ENCODE measurements at places on chromosomes 7 and 10. TPM values are rescaled to one million over a fixed set of nuclear protein-coding genes. Genes with fewer than 3 reads are reported as not detected.
A peak's percentile ranks its signal among the peaks of the same experiment; 100 is the strongest.

The ECHDC3 gene
- 2.8 TPM for total RNA-seq

GRCh38 chr10:131111007-131111406, 200.5 kb downstream of the TCERG1L start:
- no peak for DNase-seq

DNA sequence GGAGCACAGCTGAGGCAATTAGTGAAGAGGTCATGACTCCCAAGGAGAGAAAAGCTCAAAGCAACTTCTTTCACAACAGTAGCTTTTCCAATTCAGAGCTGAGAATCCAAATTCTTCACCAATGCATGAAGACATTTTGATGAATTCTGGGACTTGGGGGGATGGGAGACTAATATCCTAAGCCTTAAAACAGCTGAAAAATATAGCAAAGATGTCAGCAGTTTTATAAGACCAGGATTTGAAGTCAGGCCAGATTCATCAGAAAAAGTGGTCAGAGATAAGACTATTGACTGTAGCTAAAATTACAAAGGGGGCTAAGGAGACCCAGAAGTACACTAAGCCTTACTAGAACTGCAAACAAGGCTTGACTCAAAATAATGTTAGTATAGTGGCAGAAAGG, 51.6 kb downstream of the GPR141 start:
- DNase-seq = no peak

The TPK1 gene
- 1.1 TPM for total RNA-seq

GRCh38 chr7:29248713-29249382, 54.3 kb downstream of the CHN2 start:
- no peak for DNase-seq

GRCh38 chr7:620056-620455, 100.4 kb upstream of the PDGFA start:
- peak; percentile 88 for DNase-seq

DNA sequence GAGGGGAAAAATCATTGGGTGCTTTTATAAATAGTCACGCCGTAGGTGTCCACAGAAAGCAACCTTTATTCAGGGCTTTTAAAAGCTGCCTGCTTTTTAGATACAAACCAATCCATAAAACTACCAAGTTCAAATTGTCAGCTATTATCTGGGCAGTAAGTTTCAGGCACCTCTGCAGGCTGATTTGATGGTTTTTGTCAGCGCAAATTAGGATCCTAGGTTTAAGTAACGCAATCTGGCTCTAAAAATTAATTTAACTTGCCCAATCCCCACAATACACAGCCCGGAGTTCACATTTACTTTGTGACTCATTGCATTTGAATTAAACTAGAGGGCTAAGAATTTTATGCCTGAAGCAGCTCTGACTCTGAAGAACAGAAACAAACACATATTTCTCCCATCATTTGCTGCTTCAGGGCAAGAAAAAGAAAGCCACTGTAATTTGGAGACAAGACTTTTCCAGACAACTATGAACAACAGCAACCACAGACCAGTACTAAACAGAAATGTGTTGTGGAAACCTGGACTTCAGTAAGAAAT, 43.3 kb downstream of the NRP1 start:
- DNase-seq = peak; percentile 87

GRCh38 chr7:86908948-86909347, 150.5 kb downstream of the ELAPOR2 start:
- DNase-seq = no peak

- DNase-seq = peak; percentile 92
Observed at GRCh38 chr10:28087661-28088351, 88.9 kb upstream of the ODAD2 start.

- no peak for DNase-seq
Observed at GRCh38 chr10:76711222-76711997, 926.2 kb downstream of the KCNMA1 start.

DNA sequence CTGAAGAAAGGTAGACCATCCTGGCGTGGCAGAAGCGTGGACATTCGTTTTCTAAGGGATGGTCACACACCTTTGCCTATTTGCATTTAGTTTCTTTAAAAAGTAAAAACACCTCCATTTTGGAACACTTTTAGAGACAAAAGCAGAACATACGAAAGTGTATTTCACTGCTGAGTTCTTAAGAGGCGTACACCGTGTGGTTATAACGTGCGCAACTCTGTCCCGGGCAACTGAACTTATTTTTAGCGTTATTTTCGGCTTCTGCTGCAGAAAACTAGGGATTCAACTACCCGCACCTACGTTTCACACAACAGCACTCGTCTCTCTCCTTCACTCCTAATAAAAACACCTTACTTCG, 557 bp upstream of the LSM8 start:
- no peak for DNase-seq

DNA sequence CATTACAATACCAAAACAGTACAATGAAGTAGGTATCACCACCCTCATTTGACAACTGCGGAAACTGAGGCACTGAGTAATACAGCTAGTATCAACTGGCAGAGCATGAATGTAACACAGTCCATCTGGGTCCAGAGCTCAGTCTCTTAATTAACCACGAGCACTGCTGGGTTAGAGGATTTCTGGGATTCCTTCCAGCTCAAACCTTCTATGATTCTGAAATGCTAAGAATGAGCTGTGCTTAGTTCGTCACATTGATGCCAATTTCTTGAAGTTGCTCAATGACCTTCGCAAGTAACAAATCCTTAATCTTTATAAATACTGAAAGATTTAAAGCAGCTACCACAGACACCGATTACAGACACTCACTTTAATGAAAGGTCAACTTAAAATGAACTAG, 62.5 kb downstream of the SGMS1 start:
- peak; percentile 97 for DNase-seq

- DNase-seq = no peak
Observed at GRCh38 chr10:1706711-1707110, 30.6 kb downstream of the ADARB2 start.

The MYH16 gene
- total RNA-seq = 0.18 TPM

DNA sequence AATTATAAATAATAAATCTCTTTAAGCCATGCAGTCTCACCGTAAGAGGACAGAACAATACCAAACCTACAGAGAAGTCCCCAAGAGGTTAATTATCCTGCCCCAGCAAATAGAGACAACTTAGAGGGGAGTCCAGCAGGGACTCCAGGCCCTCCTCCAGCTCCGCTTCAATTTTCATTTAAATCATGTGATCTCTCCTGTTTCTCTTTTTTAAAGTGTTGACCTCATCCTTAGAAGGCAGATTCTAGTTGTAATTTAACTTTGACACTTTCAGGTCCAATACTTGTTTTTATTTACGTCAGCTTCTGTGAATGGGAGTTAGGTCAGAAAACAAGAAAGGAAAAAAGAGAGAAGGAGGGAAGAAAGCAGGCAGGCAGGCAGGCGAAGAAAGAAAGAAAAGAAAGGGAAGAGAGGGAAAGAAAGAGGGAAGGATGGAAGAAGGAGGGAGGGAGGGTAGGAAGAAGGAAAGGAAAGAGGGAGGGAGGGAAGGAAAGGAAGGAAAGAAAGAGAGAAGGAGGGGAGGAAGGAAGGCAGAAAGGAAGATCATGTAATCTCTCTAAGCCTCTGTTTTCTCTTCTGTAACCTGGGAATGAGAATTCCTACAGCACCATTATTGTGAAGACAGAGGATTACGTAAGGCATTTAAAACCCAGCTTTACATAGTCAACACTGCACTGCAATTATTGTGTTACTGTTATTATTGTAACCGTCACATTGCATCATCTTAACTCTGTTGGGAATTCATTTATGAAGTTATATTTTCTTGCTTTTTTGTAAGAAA, 227.7 kb downstream of the SKIDA1 start:
- DNase-seq = no peak

DNA sequence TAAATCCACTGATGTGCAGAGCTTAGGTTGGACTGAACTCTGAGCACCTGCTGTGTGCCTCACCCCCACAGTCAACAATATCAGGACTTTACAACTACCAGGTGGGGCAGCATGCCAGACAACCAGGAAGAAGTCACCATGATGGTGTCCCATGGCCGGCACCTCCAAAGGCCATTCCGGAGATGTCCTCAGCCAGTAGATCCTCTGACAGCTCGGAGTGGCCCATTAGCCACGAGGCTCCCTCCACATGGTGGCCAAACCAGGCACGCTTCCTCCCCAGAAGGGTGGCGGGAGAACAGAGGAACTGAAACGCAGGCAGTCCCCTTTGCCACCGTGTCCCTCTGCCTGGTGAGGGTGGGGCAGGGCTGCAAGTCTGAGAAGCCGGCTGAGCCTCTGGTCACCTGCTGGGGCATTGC, 390.0 kb downstream of the TNS3 start:
- DNase-seq = no peak

DNA sequence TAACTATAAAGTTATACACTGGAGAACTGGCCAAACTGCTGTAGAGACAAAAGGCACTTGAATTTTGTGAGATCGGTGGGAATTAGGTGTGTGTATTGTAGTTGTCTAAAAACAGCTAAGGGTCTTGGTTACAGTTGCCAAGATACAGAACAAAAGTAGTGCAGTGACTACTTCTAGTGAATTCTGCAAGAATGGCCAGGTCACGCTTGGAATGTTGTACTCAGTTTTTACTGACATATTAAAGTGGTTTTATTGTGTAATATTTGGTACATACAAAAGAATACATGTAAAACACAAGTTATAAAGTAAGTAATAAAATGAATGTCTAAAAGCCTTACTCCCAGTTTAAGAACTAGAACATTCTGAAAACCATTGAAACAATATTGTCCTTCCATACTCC, 42.4 kb downstream of the PRPF18 start:
- no peak for DNase-seq

The DKK1 gene
- 74.7 TPM for total RNA-seq

GRCh38 chr7:20348125-20348807, 17.6 kb downstream of the ITGB8 start:
- DNase-seq = no peak

GRCh38 chr7:108308276-108308675, 148.0 kb downstream of the NRCAM start:
- DNase-seq = no peak

DNA sequence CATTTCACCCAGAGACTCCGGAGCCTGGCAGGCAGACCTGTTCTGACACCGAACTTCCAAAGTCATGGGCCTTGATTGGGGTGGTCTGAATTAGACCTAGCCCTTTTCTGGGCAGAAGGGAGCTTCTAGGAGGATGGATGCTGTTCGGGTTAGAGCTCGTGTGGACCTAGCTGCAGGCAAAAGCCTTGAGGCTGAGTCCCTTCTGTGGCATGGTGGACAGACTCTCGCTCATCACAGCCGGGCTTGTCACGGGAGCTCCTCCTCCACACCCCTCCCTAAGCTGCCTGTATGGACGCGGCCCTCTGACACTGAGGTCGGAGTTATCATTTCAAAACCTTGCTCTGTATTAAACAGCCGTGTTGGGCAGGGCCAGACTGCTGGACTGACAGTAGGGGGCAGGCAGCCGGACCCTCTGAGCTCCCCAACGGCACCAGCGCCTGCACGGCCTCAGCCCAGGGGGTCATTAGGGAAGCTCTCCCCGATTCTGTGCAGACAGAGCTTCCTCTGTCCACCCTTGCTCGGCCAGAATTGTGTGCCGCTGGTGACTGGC, 2.2 kb downstream of the IRF5 start:
- no peak for DNase-seq

DNA sequence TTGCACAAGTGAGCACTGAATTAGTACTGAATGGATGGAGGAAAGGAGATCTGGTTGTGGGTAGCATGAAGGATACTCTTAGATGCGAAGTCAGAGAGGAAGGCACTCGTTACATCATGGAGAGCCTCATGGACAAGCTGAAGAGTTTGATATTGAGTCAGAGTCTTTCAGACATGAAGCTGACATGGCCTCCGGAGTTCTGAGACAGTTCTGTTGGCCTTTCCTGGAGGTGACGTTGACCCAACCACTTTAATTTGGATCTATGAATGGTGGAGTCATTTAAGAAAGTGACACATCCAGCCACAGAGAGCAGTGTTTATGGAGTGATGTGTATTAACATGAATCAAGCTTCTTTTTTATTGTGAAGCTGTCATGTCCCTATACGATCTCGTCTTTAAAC, 286.3 kb upstream of the CDC14C start:
- DNase-seq = no peak

DNA sequence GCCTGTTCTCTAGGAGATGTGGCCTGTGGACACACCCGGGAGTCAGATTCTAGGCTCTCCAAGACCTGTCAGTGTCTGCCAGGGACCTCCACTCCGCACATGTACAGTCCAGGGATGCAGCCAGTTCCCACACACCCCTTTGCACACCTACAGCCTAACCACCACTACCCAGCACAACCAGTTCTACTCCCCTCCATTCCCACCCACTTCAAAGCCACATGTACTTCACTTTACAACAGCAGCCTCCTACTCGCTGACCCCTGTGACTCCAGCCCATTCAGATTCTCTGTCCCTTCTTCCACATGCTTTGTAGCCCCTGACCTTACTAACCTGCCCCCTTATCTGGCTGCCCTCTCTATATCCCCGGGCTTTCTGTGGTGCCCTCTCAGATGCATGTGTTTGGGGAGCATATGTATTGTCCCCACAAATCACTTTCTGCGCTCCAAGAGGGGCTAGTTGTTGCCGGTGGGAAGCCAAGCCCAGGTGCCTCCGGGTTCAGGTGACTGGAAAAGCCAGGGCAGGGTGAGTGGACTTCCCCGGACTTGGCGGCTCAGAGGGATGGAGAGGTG, 7.2 kb downstream of the LBX1 start:
- DNase-seq = no peak

GRCh38 chr7:103795107-103795506, 194.4 kb downstream of the RELN start:
- peak; percentile 17 for DNase-seq

DNA sequence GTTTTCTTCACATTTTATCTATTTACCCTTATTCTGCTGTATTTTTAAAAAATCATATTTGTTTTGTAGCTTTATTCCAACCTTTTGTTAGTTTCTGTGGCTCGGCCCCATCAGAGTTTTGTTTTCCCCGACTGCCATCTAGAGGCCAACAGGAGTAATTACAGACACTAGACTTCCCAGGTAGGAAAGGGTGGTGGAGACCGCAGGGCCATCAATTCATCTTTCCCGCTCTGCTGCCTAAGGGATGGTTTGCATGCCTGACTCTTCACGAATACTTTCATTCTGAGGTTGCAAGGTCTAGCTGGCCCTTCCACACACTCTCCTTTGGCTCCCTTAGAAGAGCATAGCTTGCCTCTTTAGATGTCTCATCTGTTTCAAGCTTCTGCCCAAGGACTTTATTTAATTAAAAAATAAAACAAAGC, 38.3 kb downstream of the LYZL2 start:
- peak; percentile 53 for DNase-seq

GRCh38 chr10:4720463-4720862, 105.5 kb upstream of the AKR1E2 start:
- peak; percentile 19 for DNase-seq

GRCh38 chr10:51834548-51834947, 135.2 kb upstream of the CSTF2T start:
- no peak for DNase-seq

DNA sequence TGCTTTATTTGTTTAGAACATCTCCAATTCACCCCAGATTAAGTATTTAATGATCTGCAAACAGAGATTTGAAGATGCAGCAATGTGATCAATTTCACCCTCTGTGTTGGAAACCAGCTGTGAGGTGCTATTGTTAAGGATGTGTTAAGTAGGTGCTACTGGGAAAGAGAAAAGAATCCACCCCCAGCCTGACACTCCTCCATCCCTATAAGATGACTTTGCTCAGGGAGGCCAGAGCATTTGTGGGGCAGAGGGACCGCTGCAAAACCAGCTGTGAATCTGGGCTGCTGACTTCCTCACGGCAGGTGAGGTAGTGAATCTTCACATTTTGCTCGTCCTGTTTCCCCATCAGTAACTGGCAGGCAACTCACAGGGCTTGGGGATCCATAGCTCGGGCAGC, 297.5 kb downstream of the GFRA1 start:
- no peak for DNase-seq

The GPC2 gene
- total RNA-seq = 1.4 TPM

- DNase-seq = no peak
Observed at GRCh38 chr7:140160308-140160707, 16.5 kb downstream of the KDM7A start.

The ZNF467 gene
- not detected for total RNA-seq

The ADGRA1 gene
- total RNA-seq = not detected

The GATA3 gene
- not detected for total RNA-seq

The NYAP1 gene
- total RNA-seq = 0.28 TPM
